ENCODE measurements at places on chromosomes 12 and 14. TPM values are rescaled to one million over a fixed set of nuclear protein-coding genes. Genes with fewer than 3 reads are reported as not detected.

The GPRC5D gene
- not detected for total RNA-seq

The PSEN1 gene
- 23.0 TPM for total RNA-seq

The KRT6C gene
- total RNA-seq, result 0.61 TPM

The GDF3 gene
- not detected for total RNA-seq

- H3K27ac ChIP-seq, result no peak overlapping the region
- H3K4me1 ChIP-seq, result peaks cover 16% of the 10 kb centered on the region
- H3K4me3 ChIP-seq, result no peak overlapping the region
Observed at GRCh38 chr14:59336098-59336497, 129.1 kb downstream of the GPR135 start.

DNA sequence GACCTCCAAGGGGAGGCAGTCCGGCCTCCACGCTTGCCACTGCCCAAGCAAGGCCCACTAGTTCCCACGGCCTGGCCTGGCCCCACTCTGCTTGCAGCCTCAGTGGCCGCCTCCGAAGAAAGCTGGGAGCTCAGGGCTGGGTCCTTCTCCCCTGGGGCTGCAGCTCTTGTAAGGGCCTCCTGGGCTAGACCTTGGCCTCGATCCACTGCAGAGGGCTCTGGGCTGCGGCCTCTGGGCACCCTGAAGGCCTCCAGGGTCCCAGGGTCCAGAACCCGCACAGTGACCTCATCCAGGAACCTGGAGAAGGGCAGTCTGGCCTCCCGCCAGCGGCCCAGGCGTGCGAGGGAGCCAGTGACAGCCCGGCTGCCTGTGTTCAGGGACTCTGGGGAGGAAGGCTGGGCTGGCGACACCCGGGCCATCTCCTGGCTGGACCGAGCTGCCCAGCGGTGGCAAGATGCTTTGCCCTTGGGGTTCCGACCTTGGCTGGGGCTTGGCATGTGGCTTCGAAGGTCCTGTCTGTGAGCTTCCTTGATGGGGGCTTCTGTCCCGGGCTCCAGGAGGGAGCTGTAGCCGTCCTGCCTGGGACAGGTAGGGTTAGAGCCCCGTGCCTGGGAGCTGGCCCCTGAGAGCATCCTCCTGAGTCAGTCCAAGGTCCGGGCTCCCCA is 9.8 kb downstream of the BEGAIN start:
- no peak overlapping the region for H3K27ac ChIP-seq
- H3K36me3 ChIP-seq, result no peaks in the 10 kb centered on the region

DNA sequence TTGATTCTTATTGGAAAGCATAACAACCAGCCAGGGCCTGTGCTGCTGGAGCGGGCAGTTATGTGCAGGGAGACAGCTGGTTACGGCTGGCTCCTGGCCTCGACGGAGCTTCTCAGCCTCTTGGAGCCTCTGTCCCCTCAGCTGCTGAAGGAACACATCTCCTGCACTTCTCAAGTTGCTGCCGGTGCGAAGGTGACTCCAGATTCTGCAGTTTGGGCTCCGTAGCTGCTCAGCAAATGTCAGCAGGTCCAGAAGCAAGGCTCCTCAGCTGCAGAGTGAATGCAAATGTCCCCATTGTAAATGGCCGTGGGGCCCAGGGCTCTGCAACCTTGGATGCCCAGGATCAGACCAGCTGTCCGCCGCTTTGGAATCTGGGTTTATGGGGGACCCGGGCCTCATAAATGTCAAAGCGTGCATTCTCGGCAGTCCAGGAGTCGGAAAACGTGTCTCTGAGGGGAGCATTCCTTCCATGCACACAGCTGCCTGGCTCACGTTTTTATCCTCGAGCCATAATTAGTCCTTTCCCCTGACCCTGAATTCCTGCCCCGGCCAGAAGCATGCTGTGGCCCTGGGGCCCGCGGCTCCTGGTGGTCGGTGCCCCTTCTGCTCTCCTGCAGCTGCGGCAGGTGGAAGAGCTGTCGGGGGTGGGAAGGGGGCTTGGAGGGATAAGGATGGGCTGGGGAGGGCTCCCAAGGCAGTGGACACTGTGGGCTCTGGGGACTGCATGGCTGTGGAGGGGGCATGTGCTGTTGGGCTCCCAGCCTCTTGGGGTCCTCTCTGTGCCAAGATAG is 106.0 kb downstream of the KIF26A start:
- no peaks in the 10 kb centered on the region for H3K36me3 ChIP-seq
- no peaks in the 10 kb centered on the region for H3K27me3 ChIP-seq
- no peak overlapping the region for H3K4me3 ChIP-seq
- H3K27ac ChIP-seq, result no peak overlapping the region
- DNase-seq, result no peak

GRCh38 chr14:81401420-81402122 is 1.4 kb upstream of the STON2 start:
- DNase-seq, result no peak
- no peaks in the 10 kb centered on the region for H3K36me3 ChIP-seq
- H3K4me3 ChIP-seq, result no peak overlapping the region
- H3K4me1 ChIP-seq, result peaks cover 6% of the 10 kb centered on the region
- H3K27me3 ChIP-seq, result no peaks in the 10 kb centered on the region

DNA sequence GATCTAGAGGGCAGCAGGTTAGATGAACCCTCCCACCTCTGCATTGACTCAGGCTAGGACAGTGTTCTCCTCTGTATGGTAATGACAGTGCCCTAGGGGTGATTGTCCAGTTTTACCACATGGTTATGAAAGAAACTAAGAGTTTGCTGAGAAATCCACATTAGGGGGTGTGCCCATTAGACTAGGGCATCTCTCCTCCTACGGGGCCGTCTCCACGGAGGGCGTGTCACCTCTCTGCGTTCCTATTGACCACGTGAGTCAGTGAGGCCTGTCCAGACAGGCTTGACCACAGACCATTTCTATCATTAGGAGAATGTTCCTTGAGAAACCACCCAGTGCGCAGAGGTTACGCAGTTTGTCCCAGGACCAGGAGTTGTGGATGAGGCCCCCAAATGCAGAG is 8.3 kb downstream of the MVK start:
- no peak overlapping the region for H3K4me3 ChIP-seq
- H3K4me1 ChIP-seq, result peaks cover 49% of the 10 kb centered on the region
- H3K36me3 ChIP-seq, result peaks cover 28% of the 10 kb centered on the region
- DNase-seq, result no peak
- H3K27me3 ChIP-seq, result no peaks in the 10 kb centered on the region

DNA sequence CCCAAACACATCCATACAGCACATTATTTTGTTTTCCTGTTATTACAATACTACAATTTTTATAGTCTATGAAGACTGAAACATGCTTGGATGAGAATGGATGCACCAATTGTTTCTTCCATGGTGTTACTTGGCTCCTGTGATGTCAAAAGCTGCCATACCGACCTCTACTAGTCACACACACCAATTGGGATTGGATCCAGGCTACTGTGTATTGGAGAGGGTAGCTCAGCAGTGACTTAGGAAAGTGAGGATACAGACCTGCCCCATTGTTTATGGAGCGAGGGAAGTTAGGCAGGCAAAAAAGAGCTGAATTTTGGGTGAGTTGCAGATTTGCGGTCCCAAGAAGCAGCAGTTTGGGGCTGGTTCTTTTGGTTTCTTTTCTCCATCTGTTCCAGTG is 30.8 kb upstream of the AKAP6 start:
- H3K4me3 ChIP-seq, result no peak overlapping the region
- DNase-seq, result no peak
- H3K27me3 ChIP-seq, result no peaks in the 10 kb centered on the region
- H3K36me3 ChIP-seq, result no peaks in the 10 kb centered on the region
- H3K27ac ChIP-seq, result no peak overlapping the region
- no peaks in the 10 kb centered on the region for H3K4me1 ChIP-seq

DNA sequence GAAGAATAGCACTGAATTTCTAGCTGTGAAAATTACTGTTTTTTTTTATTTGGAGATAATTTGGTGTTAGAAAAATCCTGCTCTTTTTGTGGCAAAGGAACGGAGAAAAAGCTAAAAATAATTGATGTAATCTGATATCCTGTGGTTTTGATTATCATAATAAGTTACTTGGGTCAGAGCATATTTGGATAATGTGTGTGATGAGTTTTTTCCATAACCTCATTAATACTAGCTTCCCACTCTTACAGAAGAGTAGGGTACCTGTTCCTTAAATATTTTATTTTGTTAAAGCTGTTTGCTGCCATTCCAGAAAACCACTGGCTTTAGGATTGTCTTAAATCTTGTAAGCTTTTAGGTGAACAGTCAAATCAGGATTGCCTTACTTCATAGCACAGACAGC is 4.7 kb downstream of the PSMC6 start:
- no peaks in the 10 kb centered on the region for H3K4me1 ChIP-seq
- DNase-seq, result no peak
- H3K27ac ChIP-seq, result no peak overlapping the region

GRCh38 chr14:58479975-58480374 is 52.5 kb downstream of the KIAA0586 start:
- H3K27ac ChIP-seq, result no peak overlapping the region
- H3K27me3 ChIP-seq, result no peaks in the 10 kb centered on the region
- no peak overlapping the region for H3K4me3 ChIP-seq

DNA sequence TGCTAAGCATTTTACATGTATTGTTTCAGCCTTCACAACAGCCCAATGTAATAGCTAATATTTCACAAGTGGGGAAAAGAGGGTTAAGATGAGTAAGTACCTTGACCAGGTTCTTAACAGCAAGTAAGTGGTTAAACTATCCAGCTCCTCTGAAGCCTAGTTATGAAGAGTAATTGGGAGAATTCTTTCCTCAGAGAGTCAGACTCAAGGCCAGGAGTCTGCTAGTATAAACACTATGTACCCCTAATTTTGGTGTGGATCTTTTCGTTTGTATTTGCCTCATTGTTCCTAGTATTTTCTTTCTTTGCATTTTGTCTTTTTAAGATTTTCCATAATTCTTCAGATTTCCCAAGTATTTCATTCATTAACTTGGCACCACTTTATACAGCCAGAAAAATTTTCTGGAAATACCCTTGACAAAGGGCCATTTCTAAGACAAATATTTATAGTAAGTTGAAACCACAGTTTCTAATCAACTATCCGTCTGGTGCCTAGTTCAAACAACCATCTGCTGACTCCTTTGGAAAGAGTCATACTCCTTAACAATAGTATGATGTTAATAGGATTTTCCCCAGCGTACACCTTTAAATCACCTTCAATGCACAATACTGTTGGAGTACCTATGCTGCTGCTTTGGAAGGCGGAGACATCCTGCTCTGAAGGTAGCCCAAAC is 81.2 kb downstream of the SCAF11 start:
- no peak for DNase-seq
- H3K4me3 ChIP-seq, result no peak overlapping the region
- H3K27ac ChIP-seq, result no peak overlapping the region
- H3K36me3 ChIP-seq, result no peaks in the 10 kb centered on the region

DNA sequence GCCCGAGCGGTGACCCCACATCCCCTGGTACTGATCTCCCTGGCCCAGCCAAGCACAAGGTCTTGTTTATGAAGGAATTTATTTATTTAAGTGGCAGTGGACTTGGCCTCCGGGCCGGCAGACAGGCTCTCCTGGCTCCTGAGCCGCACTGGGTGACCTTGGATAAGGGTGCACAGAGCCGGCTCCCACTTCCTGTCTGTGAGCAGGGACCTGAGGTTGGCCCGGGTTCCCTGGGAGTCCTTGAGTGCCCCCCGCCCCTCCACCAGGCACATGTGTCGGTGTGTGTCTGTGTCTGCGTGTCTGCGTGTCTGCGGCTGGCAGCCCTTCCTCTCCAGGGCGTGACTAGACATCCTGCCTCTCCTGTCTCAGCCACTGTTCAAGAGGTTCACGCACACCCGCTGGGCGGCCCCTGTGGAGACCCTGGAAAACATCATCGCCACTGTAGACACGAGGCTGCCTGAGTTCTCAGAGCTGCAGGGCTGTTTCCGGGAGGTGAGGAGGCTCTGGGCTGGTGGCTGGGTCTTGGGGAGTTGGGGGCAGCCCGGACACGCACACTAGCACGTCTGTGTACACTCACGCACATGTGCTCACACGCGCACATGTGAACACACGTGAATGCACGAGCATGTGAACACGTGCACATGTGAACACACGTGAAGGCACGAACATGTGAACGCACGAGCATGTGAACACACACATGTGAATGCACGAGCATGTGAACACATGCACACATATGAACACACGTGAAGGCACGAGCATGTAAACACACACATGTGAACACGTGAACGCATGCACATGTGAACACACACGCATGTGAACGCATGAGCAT is 9.3 kb downstream of the TNFAIP2 start:
- no peak overlapping the region for H3K4me3 ChIP-seq
- peaks cover 11% of the 10 kb centered on the region for H3K4me1 ChIP-seq
- no peaks in the 10 kb centered on the region for H3K27me3 ChIP-seq

DNA sequence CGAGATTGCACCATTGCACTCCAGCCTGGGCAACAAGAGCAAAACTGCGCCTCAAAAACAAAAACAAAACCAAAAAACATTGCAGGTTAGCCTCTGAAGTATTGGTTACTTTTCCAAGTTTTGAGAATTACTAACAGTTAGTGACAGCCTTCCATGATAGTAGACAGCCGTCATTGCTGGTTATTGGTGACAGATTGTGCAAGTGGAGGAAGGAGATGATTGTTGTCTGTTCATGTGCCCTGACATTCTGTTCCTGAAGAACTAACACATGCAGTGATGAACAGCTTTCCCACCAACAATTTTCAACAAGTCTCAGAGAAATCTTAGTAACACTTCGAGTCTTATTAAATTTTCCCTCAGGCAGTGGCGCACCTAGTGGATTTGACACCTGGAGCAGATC is 89.3 kb upstream of the NAP1L1 start:
- H3K4me3 ChIP-seq, result no peak overlapping the region
- no peak for DNase-seq
- H3K4me1 ChIP-seq, result no peaks in the 10 kb centered on the region
- H3K27me3 ChIP-seq, result no peaks in the 10 kb centered on the region
- no peak overlapping the region for H3K27ac ChIP-seq

DNA sequence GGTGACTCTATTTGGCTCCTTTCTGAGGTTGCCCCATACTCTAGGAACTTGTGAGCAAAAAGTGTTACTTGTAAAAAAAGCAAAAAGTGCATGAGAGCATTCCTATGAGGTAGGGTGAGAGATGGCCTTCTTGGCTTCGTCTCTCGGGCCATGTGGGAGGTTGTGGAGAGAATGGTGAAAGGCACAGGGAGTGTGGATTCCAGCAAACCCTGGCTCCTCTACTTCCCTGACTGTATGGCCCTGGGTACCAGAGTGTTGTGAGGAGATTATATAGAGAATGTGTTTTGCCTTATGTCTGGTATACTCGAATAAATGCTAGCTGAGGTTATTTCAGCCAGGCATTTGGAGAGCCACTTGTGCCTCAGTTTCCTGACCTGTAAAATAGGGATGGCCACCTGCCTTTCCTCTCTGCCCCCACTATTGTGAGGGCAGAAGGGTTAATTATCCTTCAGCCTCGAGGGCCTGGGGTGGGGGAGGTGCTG is 11.0 kb downstream of the PLEKHG3 start:
- H3K27ac ChIP-seq, result no peak overlapping the region
- no peaks in the 10 kb centered on the region for H3K27me3 ChIP-seq
- H3K4me3 ChIP-seq, result no peak overlapping the region
- no peaks in the 10 kb centered on the region for H3K36me3 ChIP-seq

GRCh38 chr14:20302042-20302755 is 3.6 kb downstream of the TTC5 start:
- no peak for DNase-seq
- no peak overlapping the region for H3K4me3 ChIP-seq
- no peak overlapping the region for H3K27ac ChIP-seq
